Stimulated activated CD8-positive, alpha-beta memory T cell treated with anti-CD3 and anti-CD28 coated beads, Interleukin-4, amount 100 ng/mL, for 4 hours (primary cell): ENCODE measurements at places on chromosomes 16 and 17.

DNA sequence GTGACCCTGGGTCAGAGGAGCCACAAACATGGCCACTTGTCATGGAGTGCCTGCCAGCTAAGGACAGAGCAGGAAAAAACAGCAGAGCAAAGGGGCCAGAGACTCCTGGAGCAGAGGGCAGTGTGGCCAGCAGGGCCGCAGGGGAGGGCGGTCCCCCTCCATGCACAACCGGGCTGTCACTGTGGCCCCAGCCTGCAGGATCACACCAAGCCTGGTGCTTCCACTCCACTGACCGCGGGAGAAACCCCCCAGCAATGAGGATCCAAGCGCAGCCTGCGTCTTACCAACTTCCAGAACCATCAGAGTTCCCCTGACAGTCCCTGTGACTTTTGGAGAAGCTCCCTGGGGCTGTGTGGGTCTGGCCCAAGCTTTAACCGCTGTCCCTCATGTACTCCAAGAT, 62.0 kb downstream of the PRMT7 start:
- DNase-seq, result no peak

- no peak for DNase-seq
Measured at GRCh38 chr17:57861000-57861789, 11.4 kb upstream of the MRPS23 start.

- no peak for DNase-seq
Measured at GRCh38 chr17:17080181-17080631, 37.9 kb downstream of the MPRIP start.

DNA sequence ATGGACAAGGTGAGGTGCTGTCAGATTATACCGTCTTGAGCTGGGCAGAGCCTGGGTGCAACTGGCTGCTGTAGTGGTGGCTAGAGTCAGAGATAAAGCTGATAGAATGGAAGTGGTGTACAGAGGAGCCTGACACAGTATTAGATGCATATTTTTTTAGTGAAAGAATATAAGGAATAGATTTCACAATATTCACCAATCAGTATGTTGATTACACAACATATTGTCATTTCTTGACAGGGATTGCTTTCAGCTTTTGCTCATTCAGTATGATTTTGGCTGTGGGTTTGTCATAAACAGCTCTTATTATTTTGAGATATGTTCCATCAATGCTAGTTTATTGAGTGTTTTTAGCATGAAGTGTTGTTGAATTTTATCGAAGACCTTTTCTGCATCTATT, 1.7 kb upstream of the CCL23 start:
- no peak for DNase-seq

GRCh38 chr17:44002141-44002848, 2.1 kb upstream of the NAGS start:
- DNase-seq, result no peak

DNA sequence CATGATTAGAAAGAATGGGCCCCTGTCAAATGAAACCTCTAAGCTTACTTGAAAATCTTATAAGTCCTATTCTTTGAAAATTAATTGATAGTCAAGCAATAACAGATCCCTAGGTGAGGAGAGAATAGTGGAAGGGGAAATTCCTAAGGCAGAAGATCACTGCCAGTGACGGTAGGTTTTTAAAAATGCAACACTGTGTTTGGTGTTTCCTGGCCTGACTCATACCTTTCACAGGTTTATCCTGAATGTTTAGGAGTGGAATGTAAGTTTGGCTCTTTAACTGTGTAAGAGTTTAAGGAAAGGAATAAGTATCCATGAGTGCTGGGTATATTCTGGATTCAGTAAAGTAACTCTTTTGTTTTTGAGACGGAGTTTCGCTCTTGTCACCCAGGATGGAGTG, 23.8 kb downstream of the HAPSTR1 start:
- no peak for DNase-seq

DNA sequence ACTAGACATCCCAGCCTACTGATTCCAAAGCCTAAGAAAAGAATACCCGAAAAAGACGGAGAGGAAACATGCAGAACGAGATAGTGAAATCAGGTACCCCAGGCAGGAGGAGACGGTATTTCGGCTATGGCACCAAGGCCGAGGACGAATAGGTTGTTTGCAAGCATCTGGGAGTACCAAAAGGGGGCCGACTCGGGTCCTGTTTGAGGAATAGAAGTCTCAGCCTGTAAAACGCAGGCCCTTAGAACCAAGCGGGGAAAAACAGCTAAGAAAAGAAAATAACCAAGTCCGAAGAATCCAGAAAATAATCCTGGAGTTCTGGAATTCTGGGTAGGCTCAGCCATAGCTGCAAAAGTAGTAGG, 537 bp downstream of the SLC35B1 start:
- no peak for DNase-seq

- DNase-seq, result no peak
Measured at GRCh38 chr16:54677308-54677950, 253.2 kb upstream of the IRX5 start.

- no peak for DNase-seq
Measured at GRCh38 chr17:7897773-7898172, 9.2 kb downstream of the CHD3 start.

DNA sequence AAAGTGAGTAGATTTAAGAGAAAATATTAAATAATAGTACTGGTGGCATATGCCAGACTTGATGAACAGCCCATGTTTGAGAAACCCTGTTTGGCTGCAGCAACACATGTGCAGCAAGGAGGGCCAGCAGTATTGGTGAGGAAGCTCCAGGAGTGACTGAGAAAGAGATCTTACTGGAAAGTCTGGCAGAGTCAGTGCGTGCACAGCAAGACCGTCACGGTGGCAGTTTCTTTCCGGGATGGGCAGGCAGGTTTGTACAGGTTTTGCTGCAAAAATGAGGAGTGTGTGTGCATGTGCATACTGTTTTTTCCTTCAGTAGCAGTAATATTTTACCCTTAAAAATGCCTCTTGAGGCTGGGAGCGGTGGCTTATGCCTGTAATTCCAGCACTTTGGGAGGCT, 41.4 kb downstream of the KSR1 start:
- no peak for DNase-seq

GRCh38 chr17:57609125-57609877, 135.8 kb downstream of the CCDC182 start:
- DNase-seq, result no peak

DNA sequence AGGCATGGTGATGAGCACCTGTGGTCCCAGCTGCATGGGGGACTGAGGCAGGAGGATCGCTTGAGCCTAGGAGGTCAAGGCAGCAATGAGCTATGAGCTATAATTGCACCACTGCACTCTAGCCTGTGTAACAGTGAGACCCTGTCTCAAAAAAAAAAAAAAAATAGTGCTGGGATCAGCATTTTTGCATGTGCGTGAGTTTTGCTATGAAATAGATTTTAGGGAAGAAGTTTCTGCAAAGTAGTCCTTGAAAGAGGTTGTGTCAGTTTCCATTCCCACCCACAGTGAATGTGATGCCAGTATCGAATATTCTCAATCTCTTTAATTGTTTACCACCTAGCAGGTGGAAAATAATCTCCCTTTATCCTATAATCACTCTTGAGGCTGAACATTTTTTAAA, 26.3 kb upstream of the ARHGAP17 start:
- DNase-seq, result no peak

DNA sequence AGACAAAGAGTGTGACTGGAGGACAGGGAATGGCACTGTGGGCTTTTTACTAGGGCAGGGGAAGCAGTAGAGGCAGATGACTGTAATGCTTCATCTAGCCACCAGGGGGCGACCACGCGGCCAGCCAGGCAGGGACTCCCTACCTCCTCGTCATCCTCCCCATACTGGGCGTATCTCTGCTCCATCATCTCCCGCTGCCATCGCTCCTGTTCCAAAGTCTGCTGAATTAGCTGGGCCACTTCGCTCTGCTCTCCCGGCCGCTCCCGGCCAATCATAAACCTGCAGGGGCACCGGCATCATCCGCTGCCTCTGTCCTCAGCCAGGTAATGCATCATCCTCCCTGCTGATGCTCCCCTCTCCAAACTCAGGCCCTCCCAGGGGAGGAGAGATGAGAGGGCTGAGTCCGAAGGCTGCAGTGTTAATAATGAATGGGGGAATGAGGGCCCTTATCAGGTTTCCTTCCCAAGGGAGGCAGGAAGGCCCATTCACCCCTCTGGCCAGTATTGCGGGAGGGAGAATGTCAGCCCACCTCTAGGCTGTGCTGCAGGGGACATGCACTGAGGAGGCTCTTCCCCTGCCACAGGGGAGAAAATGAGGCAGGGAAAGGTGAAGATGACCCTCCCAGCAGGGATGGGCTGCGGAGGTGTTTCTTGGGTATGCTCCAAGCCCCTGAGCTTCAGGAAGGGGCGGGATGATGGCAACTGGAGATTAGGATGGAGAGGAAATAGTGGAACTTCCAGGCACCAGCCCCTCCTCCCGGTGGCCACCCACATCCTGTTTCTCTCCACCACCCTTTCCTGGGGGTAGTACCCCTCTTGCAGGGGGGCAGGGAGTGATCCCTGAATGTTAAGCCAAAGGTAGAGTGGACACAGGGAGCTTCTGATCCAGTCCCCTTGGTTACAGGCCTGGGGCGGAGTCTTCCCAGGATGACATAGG, 10.3 kb upstream of the SAMD14 start:
- peak; percentile 67 for DNase-seq

DNA sequence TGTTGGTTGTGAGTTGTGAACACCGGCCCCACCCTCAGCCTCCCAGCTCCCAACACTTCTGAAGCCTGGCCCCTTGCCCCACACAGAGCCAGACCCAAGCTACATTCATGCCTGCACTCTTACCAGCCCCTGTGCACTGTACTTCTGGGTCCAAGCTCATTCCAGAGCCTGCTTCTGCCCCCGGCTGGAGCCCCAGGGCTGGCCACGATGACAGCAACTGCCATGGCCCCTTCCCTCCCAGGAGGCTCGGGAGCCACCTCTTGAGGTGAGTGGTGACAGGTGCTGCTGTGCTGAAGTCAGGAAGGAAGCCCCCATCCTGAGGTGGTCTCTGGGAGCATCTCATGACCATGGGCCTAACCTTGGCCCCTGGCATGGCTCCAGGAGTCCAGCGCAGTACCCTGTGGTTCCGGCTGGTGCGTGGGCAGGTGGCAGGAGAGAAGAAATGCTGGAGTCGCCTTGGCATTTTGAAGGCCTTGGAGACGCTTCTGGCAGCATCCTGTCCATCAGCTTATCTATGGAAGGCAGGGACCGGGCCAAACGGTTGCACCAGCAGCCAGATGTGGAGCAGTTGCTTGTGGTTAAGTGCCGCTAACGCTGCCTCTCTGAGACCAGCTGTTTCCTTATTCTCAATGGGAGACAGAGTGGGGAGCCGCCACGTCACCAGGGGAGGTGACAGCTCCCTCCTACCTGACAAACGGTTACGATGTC, 3.9 kb upstream of the CDT1 start:
- no peak for DNase-seq

DNA sequence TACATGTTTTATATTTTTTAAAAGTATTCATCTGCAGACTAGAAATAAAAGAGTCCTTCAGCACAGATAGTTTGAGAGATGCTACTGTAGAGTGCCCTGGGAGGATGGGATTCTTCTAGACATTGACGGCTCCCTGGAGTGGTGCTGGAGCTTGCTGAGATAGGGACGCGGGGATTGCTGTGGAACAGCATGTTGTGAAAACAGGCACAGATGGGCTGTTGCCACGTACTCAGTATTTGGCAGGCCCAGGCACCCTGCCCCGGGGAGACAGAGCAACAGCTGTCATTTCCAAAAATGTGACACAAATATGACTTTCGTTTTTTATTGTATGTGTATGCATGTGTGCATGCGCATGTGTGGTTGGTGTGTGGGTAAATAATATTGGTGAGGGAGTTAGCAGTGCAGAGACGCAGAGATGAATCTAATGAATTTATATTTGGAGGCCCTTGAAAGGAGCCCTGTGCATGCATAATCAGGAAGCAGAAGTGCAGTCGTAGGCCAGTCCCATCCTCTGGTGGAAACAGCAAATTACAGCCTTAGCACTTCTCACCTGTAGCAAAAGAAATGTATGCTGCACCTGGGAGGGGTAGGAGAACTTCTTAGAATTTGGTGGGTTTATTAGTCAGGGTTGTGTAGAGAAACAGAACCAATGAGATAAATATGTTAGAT, 6.2 kb upstream of the ABCA8 start:
- DNase-seq, result no peak

GRCh38 chr17:48011405-48012150, 26.0 kb downstream of the COPZ2 start:
- DNase-seq, result no peak

DNA sequence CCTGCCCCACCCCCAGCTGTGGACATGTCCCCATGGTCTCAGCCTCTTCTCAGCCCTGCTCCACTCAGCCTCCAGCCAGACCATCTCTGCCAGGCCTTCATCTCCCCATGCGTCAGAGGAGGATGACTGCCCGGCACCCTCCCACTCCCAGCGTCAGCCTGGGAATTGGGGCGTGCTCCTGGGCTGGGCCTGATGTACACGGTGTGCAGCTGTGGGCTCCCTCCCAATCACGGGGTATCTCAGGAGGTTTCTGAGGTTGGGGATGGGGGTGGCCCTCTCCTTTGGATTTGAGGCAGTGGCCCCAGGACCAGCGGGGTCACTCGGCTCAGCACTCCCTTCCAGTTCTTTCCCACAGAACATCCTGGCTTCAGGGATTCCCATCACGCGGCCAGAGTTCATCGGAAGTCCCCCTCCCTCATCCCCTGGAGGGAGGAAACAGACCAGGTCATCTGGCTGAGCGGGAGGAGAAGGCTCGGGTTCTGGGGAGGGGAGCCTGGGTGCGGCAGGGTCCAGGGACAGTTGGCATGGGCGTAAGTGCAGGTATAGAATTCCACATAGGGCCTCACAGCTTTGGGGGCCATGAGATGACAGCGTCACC, 36.9 kb downstream of the SOCS3 start:
- DNase-seq, result no peak

- DNase-seq, result no peak
Measured at GRCh38 chr17:56478836-56479447, 114.6 kb upstream of the NOG start.

GRCh38 chr16:1494711-1495110, 1.6 kb downstream of the TELO2 start:
- no peak for DNase-seq

DNA sequence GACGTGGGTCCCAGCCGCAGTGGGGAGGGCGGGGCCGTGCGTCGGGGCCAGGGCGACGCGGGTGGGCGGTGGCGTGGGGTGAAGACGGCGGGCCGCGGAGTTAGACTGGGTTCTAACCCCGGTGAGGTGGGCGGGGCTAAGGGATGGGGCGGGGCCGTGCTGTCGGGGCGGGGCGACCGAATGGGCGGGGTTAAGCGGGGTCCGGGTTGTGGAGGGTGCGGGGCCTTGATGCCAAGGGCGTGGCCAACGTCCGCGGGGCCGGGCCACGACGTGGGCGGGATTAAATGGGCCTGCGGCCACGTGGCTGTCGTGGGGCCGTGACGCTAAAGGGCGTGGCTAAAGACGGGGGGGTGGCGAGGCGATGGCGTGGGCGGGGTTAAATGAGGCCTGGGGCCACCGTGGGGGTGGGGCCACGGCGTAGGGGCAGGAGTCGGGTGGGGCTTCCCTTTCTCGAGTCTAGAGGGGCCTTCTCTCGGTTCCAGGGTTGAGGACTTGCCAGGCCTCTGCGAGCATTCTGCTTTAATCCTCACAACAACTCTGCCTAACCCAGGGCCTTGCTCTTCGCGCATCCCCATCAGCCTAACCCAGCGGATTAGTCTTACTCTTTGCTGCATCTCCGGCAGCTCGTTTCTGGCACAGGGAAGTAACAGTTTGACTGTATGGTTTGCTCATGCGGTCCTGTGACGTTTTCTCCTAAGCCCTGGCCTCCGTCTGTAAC, 739 bp downstream of the TCF25 start:
- DNase-seq, result peak; percentile 93
